ENCODE measurements at places on chromosomes 7 and 10. TPM values are rescaled to one million over a fixed set of nuclear protein-coding genes. Genes with fewer than 3 reads are reported as not detected.

Gene OR2A5
- not detected for total RNA-seq

GRCh38 chr7:112799448-112800120 is 9.4 kb upstream of the TMEM168 start:
- no peak for DNase-seq

DNA sequence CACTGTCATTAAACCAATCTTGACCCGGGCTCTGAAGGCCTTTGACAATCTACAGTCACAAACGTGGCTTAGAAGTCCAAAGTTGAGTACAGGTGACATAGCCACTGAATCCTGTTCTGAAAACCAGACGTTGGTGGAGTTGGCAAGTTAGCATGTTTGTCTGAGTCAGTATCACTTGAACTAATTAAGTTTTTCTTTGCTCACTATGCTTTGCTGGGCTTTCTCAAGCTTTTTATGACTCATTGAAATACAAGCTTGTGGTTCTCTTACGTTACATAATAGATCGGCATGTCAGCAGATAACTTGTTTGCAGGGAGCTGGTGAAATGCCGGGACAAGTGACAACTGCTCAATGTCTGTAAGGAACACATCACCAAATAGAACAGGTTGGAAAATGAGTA is 53.8 kb downstream of the ARL5B start:
- DNase-seq: no peak

GRCh38 chr7:22871661-22872060 is 49.0 kb upstream of the TOMM7 start:
- DNase-seq: no peak

GRCh38 chr10:80487791-80488538 is 33.9 kb downstream of the TSPAN14 start:
- no peak for DNase-seq

DNA sequence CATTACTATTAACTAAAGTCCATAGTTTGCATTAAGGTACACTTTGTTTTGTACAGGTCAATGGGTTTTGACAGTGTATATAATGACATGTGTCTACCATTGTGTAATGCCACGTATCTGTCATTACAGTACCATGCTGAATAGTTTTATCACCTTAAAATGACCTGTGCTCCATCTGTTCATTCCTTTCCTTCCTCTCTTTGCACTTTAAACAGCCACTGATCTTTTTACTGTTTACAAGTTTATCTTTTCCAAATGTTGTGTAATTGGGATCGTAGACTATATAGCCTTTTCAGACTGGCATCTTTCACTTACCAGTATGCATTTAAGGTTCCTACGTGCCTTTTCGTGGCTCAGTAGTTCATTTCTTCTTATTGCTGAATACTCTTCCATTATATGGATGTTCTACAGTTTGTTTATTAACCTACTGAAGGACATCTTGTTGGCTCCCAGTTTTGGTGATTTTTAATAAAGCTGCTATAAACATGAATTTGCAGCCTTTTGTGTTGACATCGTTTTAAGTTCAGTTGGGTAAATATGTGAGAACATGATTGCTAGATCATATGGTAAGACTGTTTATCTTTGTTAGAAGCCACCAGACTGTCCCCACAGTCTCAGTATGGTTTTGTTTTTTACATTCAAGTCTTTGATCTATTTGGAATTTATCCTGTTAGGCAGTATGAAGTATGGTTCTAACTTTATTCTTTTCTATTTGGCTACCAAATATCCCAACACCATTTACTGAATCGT is 24.7 kb downstream of the STAM start:
- DNase-seq: no peak
